Fibroblast of skin of left quadriceps (primary cell): ENCODE measurements at places on chromosomes 2 and 18.

- DNase-seq, result peak; percentile 37
These were observed 141.4 kb downstream of the SCG2 start for GRCh38 chr2:223460774-223461211.

GRCh38 chr2:2743164-2743571, 412.1 kb upstream of the MYT1L start:
- DNase-seq, result no peak

DNA sequence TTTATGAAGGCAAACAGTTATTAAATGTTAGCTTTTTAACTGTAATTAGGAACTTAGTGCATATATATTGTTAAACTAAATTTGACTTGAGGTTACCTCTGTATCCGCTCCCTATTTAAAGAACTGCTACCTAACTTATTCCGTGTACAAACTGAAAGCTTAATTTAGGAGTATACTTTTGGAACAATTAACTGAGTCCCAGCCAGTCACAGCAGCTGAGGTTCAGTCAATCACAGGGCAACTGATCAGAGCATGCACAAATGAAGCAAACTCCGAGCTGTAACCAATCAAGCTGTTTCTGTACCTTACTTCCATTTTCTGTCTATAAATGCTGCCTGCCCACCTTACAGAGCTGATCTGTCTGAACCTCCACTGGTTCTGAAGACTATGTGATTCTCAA, 61.2 kb downstream of the RAB3GAP1 start:
- no peak for DNase-seq

- no peak for DNase-seq
These were observed 217.0 kb downstream of the C1D start for GRCh38 chr2:67845621-67846369.

GRCh38 chr2:152400607-152401214, 65.7 kb downstream of the FMNL2 start:
- DNase-seq, result no peak

GRCh38 chr2:42345986-42346385, 15.0 kb downstream of the COX7A2L start:
- no peak for DNase-seq

- no peak for DNase-seq
These were observed 401.2 kb downstream of the GALR1 start for GRCh38 chr18:77650799-77651385.

- DNase-seq, result no peak
These were observed 26.4 kb downstream of the EPG5 start for GRCh38 chr18:45940724-45941123.

DNA sequence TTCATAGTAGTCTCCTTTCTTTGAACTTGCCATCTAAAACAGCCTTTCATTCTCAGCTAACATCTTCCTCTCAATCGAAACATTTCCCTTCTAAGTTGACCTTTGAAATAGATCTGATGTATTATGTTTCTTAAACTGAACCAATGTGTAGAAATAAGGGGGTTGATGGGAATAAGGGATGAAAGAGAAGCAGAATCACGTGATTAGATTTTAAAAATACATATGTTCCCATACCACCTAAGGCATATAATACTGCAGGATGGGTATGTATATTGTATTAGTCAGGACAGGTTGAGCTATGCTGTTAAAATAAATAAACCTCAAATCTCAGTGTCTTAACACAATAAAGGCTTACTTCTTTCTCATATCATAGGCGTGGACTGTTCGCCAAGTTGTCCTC, 207.5 kb upstream of the SRD5A2 start:
- no peak for DNase-seq

GRCh38 chr18:77102259-77103040, 30.1 kb downstream of the MBP start:
- DNase-seq, result peak; percentile 90

GRCh38 chr2:200086911-200087310, 131.5 kb downstream of the MAIP1 start:
- no peak for DNase-seq

- no peak for DNase-seq
These were observed 16.1 kb downstream of the KCNE4 start for GRCh38 chr2:223068071-223068470.

DNA sequence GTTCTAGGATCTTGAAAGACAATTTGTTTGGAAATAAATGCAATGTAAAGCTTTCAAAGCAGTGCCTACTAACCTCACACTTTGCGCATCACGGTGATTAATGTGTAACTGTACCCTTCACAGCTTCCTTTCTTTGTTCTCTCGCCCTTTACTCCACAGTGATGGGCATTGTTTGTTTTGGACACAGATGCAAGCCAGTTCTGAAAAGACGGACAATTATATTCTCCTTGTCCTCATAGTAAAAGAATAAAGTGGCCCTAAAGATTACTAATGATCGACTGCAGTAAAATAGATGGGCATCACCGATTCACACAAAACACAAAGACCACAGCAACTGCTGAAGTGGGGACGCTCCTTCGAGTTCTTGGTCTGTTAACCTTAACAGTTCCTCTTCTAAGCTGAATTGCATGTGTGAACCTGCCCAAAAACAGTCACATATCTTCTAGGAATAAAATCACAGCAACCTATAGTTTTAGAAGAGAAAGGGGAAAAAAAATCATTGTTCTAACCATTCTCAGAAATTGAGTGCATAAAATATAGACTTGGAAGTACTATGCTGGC, 7.7 kb downstream of the L3MBTL4 start:
- DNase-seq, result no peak

DNA sequence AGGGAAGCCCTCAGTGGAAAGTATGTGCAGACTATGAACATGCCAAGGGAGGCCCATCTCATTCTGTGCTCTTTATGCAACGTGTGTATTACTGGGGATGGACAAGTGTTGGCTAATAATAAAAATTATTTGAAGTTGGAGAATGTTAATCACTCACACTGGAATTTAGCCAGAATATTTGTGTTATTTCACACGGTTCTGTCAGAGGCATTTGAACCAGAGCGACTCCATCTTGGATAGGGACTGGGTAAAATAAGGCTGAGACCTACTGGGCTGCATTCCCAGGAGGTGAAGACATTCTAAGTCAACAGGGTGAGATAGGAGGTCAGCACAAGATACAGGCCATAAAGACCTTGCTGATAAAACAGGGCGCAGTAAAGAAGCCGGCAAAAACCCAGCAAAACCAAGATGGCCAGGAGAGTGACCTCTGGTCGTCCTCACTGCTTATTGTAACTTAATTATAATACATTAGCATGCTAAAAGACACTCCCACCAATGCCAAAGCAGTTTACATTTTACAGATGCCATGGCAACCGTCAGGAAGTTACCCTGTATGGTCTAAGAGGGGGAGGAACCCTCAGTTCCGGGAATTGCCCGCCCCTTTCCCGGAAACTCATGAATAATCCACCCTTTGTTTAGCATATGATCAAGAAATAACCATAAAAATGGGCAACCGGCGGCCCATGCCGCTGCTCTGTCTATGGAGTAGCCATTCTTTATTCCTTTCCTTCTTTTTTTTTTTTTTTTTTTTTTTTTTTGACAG, 2.6 kb upstream of the FZD5 start:
- no peak for DNase-seq

GRCh38 chr18:48404716-48405507, 4.3 kb downstream of the ZBTB7C start:
- DNase-seq, result no peak

DNA sequence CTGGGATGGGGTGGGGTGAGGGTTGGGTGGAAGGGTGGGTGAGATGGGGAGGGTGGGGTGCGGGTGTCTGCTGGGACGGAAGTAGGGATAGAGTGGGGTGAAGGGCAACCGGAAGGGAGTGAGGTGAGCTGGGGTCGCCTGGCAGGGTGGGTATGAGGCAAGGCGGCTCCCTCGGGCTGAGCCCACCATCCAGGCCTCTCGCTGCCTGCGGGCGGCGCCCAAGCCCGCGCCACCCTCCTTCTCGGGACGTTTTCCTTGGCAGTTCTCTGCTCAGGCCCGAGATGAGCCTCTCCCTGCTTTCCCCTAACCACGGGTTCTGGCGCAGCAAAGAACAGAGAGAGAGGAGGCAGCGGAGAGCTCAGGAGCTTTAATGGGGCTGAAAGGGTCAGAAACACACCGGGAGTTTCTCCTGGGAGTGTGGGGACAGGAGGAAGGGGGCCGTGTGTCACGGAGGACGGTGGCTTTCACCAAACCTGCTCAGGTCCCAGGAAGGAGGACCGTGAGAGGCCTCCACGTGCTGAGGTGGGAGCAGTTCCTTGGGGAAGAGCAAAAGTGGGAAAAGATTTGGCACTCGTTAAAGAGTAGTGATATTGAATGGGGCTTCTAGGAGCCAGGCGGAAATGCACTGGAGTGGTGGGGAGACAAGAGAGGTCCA, 4.1 kb downstream of the FEV start:
- no peak for DNase-seq

DNA sequence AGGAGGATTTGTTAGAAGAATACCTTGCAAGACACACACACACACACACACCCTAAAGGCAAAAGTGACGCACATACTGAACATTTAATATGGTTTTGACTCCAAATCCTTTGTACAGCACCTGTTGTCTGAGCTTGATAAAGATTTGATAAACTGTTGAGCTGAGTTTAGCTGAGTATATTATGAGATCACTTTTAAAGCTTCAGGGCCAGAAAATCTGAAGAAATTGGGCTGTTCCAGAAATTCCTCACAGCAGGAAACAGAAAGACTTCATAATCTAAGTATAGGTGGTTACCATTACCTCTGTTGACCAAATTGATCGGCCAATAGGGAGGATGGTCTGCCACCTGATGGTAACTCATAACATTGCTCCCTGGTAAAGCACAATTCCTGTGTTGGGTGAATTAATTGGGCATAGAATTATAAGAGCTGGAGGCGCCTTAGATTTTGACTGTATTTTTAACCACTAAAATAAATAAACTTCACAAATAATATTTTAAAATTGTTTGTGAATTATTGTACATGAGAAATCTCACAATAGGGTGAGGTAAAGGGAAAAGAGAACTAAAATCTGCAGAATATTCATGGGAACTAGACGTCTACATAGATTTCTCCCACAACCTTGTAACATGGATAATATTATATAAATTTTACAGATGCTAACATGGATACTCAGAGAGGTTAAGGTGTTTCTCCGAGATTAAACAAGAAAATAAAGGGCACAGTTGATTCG, 21.8 kb upstream of the RPIA start:
- no peak for DNase-seq

DNA sequence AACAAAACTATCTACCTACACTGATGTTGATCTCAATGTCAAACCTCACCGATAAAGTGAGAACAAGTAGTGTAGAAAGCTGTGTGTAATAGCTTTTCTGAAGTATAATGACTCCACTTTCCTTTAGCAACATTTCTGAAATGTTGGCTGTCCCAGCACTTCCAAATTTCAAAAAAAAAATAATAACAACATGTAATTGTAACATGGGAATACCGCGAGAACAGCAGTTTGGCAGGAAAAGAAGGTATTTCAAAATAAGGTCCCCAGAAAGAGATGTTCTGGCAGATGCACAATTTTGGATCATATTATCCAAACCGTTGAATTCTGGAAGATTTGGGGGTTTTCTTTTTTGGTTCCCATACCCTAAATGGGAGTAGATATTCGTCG, 352.0 kb downstream of the ARHGAP15 start:
- DNase-seq, result no peak

- DNase-seq, result no peak
These were observed 38.4 kb downstream of the CALCRL start for GRCh38 chr2:187409682-187410081.

- DNase-seq, result no peak
These were observed 59.1 kb downstream of the ARL4C start for GRCh38 chr2:234437642-234438304.

DNA sequence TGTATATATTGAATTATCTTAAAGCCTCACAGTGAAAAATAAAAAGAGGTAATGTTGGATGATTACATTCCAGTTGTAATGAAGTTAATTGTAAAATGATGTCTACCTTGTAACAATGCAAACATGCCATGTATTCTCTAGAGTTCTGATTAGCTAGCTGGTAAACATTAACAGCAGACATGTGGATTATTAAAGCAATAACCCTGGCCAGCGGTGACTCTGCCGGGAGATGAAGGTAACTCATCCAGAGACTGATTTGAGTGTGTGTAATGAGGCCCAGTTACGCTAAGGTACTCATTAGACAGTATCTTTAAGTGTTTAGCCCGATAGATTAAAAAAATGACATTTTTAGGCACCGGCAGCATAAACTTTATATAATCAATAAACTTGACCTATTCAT, 79.6 kb upstream of the REV1 start:
- DNase-seq, result no peak

DNA sequence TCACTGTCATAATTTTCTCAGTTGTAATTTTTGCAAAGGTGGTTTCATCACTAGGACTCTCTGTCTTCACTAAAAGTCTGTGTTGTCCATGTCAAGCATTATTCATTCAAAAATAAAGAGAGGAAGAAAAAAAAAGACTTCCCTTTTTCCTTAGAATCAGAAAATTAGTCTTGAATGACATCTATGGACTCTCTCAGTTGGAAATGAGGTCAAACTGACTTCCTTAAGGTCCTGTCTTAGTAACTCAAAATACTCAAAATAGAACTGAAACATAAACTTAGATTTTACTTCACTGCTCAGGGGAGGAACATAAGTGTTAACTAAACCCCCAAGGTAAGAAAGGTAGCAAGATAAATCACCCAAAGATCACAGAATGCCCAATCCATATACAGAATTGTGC, 2.2 kb upstream of the ZNF407 start:
- DNase-seq, result no peak

GRCh38 chr18:48921305-48922225, 29.2 kb downstream of the SMAD7 start:
- no peak for DNase-seq

- DNase-seq, result no peak
These were observed 15.6 kb downstream of the SLC4A3 start for GRCh38 chr2:219643084-219643473.

GRCh38 chr2:148238561-148238960, 217.7 kb downstream of the MBD5 start:
- no peak for DNase-seq

DNA sequence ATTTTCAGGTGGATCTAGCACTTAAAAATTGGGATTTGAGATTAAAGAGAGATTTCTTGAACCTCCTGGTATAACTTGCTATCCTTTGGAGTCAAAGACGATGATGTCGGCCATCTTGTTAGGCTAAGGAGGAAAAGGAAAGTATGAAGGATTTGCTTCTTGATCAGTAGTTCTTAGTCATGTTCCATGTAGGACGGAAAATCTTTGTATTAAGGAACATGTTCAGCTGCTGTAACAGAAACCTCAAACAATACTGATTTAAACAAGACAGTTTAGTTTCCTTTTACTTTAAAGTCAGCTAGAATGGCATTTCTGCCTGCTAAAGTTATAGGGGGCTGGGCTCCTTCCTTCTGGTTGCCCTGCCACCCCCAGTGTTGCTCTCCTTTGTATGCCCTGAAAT, 56.4 kb upstream of the MGAT5 start:
- DNase-seq, result no peak

- no peak for DNase-seq
These were observed 8.6 kb downstream of the PARD6G start for GRCh38 chr18:80238651-80239260.

- DNase-seq, result no peak
These were observed 8.8 kb upstream of the POLI start for GRCh38 chr18:54260396-54261072.

GRCh38 chr2:101983486-101983885, 8.3 kb upstream of the IL1R2 start:
- no peak for DNase-seq

GRCh38 chr2:128450211-128451024, 131.8 kb upstream of the HS6ST1 start:
- DNase-seq, result no peak

GRCh38 chr2:11379558-11379957, 35.1 kb upstream of the ROCK2 start:
- no peak for DNase-seq

- no peak for DNase-seq
These were observed 60.5 kb upstream of the LGALSL start for GRCh38 chr2:64393383-64394010.
